ENCODE measurements at places on chromosomes 4 and X.

DNA sequence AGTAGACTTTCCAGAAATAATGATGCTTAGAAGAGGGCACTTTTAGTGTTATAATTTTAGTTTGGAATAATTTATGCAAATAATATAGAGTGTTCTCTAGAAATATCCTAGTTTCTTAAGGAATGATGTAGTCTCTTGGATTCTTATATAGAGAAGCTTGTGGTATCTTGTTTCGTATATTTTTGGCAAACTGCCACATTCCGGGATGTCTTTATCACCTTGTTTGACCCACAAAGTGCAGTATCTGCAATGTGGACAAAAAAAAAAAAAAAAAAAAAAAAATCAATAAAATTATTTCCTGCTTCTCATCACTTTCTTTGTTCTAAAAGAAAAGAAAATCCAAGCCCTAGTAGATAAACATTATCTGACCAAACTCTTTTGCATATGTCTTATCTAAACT, 1577.7 kb upstream of the TENM3 start:
- DNase-seq = no peak

- no peak for DNase-seq
Observed at GRCh38 chr4:142861351-142861750, 15.2 kb upstream of the INPP4B start.

DNA sequence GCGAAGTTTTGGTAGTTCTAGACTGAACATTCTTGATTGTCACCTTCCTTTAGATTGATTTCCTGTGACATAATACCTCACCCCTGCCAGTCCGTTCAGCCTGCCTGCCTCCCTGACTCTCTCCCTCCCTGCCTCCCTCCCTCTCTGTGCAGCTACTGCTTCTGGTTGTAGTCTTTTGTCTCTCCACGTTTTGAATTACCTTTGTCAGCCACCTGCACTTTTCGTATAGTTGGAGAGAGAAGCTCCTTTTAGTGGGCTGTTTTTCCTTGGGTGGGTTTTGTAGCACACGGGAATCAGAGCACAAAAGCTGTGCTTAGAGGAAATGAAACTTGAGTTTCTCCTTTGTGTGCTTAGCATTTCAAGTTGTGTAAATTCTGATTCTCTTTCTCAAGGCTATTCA, 32.6 kb upstream of the MSMO1 start:
- no peak for DNase-seq

DNA sequence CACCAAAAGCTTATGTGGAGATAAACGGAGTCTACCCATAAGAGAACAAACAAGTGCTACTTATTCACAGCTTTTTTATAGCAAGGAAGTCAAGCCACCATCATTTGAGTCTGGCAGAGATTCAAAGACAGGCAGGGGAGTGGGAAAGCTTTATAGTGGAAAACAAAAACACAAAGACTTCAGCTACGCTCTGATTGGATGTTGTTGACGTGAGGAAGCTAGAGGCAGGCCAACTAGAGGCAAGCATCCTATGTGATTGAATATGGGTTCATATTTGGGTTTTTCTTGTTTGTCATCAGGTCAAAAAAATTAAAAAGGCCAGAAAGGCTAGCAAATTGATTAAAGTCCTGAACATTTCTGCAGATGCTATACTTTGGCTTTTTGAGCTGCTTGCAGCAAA, 719 bp upstream of the TCEAL4 start:
- no peak for DNase-seq

DNA sequence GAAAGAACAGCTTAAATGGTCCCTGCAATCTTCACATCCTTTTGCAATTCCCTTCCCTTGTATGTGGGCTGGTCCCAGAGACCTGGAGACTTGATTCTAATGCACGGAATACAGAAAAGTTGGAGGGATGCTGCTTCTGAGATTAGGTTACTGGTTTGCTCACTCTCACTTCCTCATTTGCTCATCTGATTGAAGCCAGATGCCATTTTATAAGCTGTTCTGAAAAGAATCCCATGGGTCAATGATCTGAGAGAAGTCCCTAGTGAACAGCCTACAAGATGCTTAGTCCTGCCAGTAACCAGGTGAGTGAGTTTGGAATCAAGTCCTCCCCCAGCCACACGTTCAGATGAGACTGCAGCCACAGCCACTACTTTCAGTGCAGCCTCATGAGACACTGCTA, 35.9 kb downstream of the MAGEA1 start:
- no peak for DNase-seq

- DNase-seq = no peak
Observed at GRCh38 chr4:184373886-184374405, 100.4 kb downstream of the IRF2 start.

DNA sequence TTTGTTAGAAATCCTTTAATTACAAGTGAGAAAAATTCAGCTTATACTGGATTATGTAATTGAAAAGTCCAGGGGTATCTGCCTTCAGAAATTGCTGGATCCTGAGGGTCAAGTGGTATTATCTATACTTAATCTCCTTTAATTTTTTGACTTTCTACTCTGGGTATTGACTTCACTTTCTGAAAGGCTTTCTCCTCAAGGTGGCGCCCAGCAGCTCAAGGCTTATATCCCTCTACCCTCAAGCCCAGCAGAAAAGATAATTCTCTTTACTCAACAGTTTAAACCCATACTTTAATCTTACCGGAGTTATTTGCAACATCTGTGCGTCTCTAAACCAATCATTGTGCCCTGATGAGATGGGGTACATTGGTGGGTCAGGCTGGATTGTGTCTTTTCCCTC, 129.5 kb downstream of the LARP7 start:
- DNase-seq = no peak

DNA sequence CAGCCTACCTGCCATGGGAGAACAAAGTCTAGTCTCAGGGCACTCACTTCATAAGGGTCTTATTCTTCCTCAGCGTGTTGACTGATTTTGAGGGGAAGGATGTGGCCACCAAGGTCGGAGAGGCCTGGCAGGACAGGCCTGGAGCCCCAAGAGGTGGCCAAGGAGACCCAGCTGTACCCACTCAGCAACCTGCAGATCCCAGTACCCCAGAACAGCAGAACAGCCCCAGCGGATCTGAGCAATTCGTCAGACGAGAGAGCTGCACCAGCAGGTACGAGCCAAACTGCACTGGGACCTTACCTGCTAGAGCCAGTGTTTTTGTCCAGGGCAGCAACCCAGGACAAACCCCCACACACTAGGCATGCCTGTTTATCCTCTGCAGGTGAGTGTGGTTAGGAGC, 34.3 kb downstream of the PNMA5 start:
- DNase-seq = no peak
